ENCODE measurements at places on chromosomes 11 and 22. TPM values are rescaled to one million over a fixed set of nuclear protein-coding genes. Genes with fewer than 3 reads are reported as not detected.

GRCh38 chr11:29333993-29334775 lies 682.6 kb downstream of the KCNA4 start:
- DNase-seq = no peak

GRCh38 chr11:111353776-111354600 lies 25.1 kb downstream of the POU2AF1 start:
- DNase-seq = no peak

- no peak for DNase-seq
Measured at GRCh38 chr11:120261931-120262330, 22.0 kb downstream of the POU2F3 start.

DNA sequence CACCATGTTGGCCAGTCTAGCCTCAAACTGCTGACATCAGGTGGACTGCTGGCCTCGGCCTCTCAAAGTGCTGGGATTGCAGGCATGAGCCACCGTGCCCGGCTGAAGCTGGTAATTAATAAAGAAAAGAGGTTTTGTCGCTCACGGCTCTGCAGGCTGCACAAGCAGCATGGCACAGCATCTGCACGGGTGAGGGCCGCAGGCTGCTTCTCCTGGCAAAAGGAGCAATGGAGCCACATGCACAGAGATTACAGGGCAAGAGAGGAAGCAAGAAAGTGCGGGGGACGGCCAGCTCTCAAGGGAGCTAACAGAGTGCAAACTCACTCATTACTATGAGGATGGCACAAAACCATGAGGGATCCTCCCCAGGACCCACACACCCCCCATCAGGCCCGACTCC lies 4.7 kb upstream of the PARVB start:
- no peak for DNase-seq

- peak; percentile 66 for DNase-seq
Measured at GRCh38 chr11:64553554-64554201, 37.3 kb upstream of the SLC22A12 start.

DNA sequence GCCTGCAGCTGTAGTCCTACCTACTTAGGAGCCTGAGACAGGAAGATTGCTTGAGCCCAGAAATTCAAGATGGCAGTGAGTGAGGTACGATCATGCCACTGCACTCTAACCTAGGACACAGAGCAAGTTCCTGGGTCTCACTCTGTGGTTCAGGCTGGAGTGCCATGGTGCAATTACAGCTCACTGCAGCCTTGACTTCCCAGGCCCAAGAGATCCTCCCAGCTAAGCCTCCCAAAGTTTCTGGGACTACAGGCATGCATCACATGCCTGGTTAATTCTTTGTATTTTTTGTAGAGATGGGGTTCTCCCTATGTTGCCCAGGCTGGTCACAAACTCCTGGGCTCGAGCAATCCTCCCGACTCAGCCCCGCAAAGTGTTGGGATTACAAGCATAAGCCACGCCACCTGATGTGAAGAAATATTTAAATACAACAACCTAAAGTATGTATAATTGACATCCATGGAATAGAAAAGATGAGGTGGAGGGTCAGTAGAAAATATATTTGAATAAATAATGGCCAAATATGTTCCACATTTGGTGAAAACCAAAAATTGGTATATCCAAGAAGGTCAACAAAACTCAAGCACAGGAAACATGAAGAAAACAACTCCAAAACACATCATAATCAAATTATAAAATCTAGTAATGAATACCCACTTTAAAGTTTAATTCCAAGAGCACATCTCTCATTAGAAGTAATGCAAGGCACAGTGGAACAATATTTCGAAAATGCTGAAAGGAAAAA lies 47.9 kb upstream of the IGLL5 start:
- no peak for DNase-seq

DNA sequence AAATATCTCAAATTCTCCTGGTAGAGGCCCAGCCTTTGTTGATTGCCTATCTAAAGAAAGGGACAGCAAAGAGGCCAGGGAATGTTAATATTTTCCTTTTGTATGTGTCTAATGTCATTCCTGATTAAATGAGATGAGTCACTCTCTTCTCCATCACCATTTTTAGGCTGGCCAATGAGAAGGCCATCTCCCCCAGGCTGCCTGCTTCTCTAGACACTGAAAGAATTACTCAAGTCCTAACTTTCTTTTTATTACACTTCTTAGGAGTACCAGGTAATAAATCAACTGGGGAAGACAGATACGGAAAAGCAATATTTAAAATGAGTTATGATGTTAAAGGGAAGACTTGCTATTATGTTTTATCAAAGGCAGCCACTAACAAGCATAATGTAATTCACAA lies 259.2 kb upstream of the SORL1-AS1 start:
- DNase-seq = no peak

DNA sequence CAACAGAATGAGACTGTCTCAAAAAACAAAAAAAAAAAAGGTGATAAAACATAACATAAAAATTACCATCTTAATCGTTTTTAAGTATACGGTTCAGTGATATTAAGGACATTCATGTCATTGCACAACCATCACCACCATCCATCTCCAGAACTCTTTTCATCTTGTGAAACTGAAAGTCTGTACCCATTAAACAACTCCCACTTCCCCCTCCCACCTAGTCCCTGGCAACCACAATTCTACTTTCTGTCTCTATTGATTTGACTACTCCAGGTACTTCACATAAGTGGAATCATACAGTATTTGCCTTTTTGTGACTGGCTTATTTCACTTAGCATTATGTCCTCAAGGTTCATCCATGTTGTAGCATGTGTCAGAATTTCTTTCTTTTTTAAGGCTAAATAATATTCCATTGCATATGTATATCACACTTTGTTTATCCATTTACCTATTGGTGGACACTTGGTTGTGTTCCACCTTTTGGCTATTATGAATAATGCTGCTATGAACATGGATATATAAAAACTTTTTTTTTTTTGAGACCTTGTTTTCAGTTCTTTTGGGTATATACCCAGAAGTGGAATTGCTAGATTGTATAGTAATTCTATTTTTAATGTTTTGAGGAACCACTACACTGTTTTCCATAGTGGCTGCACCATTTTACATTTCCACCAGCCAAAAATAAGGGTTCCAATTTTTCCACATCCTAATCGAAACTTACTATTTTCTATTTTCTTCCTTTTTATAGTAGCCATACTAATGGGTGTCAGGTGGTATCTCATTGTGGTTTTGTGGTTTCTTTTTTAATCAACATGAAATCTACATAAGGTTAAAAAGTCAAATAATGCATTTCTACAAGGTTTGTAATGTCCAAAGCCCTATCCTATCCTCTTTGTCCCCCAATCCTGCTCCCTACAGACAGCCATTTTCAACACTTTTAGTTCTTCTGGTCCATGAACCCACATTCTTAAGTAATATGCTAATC lies 23.4 kb upstream of the PIK3C2A start:
- DNase-seq = no peak

DNA sequence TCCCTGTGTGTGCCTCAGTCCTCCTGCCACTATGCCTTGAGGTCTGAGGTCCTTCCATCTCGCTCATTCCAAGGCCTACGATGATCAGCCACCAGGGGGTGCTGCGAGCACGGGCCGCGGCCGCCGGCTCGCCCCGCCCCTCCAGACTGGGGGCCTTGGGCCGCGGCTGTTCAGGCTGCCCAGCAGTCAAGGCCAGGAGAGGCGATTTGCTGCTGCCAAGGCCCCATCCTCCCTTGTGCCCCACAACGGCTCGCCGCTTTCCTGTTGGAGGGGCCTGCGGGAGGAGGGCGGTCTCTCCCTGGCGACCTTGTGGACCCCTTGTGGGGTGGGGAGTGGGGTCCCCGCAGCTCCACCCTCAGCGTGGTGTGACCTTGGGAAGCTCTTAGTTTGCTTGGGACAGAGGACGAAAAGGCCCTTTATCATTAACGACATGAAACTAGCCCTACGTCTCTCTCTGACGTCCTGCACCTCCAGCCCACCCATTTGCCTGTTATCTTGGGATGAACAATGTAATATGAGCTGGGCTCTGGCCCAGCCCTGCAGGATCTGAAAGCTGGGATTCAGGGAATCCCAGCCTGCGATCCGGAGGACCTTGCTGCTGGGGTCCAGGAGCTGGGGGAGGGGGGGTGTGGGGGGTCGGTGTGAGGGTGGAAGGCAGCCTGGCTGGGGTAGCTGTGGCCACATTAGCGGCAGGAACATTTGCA lies 5.3 kb upstream of the GALR3 start:
- peak; percentile 86 for DNase-seq

DNA sequence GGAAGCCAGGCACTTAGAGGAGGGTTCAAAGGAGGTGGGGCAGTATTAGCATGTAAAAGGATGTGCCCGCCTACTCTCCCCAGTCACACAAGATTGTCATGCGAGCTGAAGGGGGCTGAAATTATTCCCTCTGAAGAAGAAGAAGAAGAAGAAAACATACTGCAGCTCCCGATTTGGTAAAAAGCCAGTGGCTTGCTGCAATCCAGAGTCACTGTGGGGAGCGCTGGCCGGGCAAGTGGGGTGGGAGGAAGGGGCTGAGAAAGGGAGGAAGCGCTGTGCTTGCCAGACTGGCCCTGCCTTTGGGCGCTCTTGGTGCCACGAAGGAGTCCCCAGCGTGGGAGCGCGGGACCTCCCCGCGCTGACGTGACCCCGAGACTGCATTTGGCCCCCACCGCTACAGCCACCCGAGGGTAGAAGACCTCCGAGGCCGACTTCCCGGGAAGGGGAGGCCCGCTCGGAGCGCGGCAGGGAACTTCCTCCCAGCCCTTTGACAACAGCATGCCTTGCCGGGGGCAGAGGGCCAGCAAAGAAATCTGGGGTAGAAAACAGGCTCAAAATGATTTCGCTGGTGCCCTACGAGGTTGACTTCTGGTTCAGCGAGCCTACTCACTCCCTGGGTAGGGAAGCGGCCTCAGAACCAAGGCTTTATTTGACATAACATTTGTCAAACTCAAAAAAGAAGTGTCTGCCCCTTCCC lies 906.3 kb downstream of the DLG2 start:
- peak; percentile 42 for DNase-seq

GRCh38 chr22:19138217-19139000 lies 6.0 kb downstream of the ESS2 start:
- DNase-seq = no peak

- no peak for DNase-seq
Measured at GRCh38 chr22:26170795-26171580, 1.7 kb downstream of the SEZ6L start.

DNA sequence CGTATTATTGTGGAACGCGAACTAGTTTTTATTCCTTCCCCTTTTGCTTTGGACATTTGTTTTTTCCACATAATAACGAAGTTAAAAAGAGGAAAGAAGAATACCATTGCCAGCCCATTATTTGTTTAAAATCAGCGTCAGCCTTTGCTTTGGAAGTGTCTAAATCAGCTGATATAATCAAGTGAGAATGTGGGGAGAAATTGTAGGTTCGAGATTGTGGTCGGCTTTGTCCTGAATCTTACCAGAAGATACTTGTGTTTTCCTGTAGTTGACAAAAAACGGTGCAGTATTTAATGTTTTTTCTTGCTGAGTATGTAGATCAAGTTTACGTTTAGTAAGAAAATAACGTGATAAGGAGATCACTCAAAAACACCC lies 935 bp downstream of the ZNF143 start:
- no peak for DNase-seq

DNA sequence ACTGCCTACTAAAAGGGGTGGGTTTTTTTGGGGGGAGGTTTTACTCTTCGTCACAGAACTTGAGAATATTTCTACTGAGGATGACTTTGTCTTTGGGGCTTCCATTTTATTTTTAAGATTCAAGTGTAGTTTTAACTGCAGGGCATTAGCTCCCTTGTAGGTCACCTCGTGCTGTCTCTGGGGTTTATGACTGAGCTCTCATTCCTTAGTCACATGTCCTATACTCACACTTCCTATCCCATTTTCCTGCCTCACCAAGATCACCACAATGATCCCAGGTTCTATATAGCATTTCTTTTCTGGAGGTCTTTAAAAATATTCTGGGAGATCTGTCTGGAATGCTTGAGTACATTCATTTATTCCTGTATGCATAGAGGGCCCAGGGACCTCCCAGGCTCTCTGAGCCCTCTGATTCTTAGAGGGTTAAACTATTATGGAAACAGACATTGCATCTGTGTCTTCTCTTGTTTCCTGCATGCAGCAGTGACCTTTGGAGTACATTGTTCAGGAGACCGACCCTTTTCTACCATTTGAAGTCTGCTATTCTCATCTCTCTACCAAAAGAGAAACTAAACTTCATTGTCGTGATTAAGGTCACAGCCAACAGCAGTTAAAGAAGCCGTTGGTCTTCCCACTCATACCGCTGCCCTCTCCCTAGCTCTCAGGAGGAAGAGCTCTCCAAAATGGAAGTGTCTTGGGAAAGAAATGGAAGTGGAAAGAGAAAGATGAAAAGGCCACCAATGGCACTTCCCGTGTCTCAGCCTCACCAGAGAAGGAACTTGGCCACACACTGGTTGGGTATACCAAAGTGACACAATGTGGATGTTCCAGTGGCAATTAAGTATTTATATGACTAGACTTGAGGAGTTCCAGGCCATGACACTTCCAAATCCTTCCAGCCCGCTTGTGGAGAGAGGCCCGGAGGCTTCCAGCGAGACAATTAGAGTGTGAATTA lies 77.5 kb downstream of the ZBTB16 start:
- no peak for DNase-seq

The SLC35E4 gene
- total RNA-seq = 3.9 TPM

The DEPDC7 gene
- total RNA-seq = 0.86 TPM

DNA sequence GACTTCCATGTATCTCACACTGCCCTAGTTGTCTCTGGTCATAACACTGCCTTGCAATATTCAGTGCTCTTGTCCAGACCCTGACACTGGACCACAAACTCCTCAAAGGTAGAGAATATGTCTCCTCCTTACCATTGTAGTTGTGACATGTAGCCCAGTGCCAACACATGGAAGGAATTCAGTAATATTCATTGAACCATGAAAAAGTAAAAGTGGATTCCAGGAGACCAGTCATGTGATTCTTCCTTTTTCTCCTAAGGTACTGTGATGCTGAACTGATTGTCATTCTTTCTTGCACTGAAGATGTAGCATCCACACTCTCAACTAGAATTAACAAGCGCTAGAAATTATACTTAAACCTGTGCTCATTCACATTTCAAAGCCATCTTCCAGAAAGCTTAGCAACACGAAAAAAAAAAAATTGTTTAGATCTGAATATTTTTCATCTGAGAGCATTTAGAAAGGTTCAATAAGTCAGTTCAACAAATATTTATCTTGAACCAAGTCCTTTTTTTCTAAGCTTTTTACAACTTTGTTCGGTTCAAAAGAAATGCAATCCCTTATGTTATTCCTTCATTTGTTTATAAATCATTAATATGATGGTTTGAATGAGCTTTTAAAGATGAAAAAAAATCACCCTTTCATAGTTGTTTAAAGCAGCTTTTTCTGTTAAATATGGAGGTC lies 224.7 kb upstream of the BLID start:
- DNase-seq = no peak

DNA sequence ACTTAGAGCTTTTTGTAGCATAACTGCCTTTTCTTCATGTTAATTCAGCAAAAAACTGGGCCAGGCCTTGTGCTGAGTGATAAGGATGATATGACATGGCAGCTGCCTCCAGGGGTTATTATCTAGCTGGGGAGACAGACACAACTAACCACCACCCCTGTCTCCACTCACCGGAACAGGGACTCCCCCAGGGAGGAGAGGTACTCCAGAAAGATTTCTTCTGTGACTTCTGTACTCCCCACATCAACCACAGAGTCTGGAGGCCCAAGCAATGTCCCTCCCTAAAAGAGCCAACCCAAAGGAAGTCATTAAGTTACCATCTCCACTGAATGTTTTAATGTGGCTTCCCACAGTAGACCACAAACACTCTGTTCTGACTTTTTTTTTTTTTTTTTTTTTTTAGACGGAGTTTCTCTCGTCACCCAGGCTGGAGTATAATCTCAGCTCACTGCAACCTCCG lies 14.3 kb upstream of the PMM1 start:
- no peak for DNase-seq

GRCh38 chr22:45970705-45971407 lies 6.1 kb downstream of the WNT7B start:
- DNase-seq = no peak

The ABCC8 gene
- total RNA-seq = 19.4 TPM

Measured in ureter (tissue), 1 donor.